Stimulated activated CD4-positive, alpha-beta T cell treated with anti-CD3 and anti-CD28 coated beads, TNF-alpha, amount 100 ng/mL, for 4 hours (primary cell): ENCODE measurements at places on chromosomes 11 and 22.
A peak's percentile ranks its signal among the peaks of the same experiment; 100 is the strongest.

GRCh38 chr22:42985531-42985905 lies 29.4 kb downstream of the PACSIN2 start:
- DNase-seq, result no peak

DNA sequence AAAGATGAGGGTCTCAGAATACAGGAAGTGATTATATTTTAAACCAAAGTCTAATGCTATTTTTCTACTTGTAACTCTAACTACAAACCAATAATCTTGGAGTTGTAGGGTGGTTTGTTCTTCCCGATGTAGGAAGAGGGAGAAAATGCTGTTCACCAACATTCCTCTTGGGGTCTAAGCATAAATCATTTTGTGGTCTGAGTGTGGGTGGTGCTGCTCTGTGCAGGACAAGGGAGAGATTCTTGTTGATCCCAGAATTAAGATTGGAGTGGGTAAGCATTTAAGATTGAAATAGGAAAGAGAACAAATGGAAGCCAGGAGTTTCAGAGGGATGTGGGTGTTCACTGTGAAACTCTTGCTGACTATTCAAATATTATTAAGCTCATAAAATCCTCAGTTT lies 38.6 kb upstream of the MMP13 start:
- no peak for DNase-seq

GRCh38 chr11:18254781-18255361 lies 6.4 kb upstream of the SAA2 start:
- no peak for DNase-seq

- DNase-seq, result no peak
Measured at GRCh38 chr11:8671651-8672062, 10.8 kb downstream of the TRIM66 start.

DNA sequence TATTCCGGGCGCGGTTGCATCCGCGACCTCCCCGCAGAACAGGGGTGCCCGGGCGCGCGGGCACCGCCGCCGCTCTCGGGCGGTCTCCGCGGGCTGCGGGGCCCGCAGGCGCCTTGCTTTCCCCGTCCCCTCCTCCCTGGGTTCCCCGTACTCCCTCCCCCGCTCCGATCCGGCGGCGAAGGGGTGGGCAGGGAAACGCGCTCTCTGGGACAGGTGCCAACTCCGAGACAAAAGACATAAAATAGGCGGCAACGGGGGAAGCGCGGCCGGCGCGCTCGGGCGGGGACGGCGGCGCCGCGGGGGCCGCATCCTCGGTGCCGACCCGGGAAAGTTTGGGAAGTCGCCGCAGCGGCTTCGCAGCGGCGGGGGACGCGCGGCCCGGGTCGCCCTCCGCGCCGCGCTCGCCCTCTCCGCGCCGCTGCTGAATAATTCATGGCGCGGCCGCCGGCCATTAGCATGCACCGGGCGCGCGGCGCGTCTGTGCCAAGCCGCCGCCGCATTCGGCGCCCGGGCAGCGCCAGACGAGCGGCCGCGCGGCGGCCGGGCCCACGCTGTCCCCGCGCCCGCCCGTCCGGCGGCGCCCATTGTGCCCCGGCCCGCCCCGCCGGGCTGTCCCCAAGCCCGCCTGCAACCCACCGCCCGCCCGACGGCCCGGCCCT lies 78.7 kb upstream of the PPARA start:
- DNase-seq, result peak; percentile 47

DNA sequence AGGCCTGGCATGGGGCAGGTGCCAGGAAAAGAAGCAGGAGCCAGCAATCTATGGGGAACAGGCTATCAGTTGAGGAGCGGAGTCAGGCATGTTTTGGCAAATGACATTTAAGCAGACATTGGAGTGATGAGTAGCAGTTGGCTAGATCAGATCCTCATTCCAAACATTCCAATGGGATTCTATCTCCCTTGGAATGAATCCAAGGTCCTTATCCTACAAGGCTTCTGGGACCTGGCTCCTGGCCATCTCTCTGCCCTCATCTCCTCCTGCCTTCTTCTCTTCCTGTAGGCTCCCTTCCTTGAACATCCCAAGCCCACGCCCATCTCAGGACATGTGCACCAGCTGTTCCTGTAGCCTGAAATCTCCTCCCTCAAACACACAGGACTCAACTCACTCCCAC lies 1074.5 kb downstream of the TBC1D22A start:
- no peak for DNase-seq

DNA sequence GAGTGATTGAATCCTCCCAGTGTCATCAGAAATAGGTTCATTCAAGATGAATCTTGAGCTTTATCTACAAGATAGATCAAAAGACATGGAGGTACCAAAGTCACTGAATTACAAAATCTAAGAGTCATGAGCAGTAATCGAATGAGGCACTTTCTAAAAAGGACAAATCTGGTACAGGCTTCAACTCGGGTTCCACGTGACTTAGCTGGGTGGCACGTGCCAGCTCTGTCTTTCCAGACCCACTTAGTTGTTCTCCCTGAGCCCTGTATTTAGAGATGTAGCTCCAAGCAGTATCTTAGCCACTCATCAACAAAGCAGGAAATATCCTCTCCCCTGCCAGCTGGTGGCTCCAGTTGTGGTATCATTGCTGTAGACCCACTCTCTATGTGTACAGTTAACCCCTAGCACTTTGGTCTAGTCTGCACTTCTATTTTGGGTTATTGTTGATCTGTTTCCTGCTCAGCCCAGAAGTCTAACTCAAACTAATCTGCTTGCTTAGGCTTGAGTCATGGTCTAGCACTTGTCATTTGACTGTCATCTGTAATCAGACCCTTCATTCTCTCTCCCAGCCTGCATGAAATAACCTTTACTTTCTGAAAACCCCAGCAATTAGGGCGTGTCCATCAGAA lies 528.7 kb downstream of the ETS1 start:
- DNase-seq, result no peak

DNA sequence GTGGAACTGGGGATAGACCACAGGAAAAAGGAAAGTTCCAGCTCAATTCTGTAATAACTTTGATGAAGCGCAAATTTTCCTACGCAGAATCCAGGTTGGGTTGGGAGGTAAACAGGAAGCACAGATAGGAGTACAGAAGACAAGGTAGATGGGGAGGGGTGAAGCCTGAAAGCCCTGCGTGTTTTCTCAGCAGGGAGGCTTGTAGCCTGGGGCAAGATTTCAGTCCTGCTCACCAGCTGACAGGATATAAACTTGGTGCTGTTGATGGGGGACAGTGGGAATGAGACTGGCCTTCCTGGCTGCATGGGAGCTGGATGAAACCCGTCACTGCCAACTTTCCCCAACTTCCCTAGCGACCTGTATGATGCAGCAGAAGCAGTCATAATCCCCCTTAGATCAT lies 114.9 kb downstream of the ARHGAP32 start:
- DNase-seq, result no peak
